ENCODE measurements at places on chromosomes 16 and 17.

DNA sequence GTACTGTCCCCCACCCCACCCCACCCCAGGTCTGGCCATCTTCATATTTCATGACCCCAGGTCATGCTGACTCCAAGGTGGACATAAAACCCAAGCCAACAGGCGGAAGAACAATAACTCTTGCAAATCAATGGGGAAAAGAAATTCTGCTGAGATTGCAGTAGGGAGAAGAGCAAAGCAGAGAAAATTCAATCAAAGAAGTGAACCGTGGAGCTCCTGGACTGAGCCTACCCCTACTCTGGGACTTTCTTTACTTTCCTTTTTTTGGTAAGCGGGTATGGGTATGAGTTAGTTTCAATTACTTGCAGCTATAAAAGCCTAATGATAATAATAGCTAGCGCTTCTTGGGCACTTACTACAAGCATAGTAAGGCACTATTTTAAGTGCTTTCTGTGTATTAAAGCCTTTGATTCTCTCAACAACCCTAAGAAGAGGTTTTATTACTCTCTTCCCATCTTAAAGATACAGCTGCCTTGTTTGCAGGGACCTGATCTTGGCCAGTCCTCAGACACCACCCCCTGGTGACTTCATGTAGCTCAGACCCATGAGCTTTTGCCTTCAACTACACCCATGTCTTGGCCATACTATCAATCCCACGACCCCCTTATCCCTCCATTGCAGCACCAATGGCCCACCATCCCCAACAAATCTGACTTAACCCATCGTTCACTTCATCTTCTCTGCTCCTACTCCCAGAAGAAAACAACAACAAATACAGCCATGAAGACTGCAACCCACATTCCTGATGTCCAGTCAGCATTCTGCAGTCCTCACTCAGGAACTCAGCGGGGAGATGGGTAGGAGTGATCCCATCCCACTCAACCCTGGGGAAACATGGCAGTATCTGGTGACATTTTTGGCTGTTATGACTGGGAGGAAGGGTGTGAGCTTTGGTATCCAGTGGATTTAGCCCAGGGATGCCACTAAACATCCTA, 4.4 kb downstream of the GGA2 start:
- no peak for DNase-seq

DNA sequence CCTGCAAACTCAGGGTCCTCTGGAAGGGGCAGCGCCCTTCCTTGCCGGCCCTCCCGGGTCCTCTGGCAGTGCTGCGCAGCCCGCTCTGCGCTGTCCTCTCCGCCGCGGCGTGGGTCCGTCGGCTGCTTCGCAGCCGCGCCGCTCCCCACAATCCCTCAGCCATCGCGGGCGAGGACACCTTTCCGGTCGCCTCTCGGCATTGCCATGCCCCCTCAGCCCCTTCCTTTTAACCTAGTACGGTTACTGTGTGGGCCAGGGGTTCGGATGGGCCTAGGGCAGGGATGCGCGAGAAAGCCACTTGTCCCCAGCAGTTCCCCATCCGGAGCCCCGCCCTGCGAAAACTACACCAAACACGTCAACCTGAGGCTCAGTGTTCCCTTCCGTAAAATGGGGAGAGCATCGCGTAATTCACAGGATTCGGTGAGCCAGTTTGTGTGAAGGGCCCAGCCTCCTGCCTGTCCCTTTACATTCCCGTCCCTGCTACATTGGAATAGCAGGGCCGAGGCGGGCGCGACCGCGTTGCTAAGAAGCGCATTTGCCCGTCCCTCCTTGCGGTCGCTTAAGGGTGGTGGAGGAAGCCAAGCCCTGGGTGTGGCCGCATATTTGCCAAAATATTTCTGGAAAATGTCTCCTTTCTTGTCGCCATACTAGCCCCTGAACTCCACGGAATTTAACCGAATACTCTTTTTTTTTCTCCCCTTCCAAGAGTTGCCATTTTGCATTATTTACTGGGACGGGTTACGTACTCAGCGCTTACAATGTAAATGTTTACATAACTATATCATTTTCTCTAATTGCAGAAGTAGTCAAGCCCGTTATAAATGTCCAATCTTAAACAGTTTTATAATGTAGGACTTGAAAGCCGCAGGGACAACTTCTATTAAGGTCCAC, 13.2 kb downstream of the COPZ2 start:
- DNase-seq, result no peak

GRCh38 chr16:1766231-1766630, 5.1 kb downstream of the NME3 start:
- DNase-seq, result no peak

GRCh38 chr16:25087761-25088160, 23.8 kb upstream of the LCMT1 start:
- no peak for DNase-seq

DNA sequence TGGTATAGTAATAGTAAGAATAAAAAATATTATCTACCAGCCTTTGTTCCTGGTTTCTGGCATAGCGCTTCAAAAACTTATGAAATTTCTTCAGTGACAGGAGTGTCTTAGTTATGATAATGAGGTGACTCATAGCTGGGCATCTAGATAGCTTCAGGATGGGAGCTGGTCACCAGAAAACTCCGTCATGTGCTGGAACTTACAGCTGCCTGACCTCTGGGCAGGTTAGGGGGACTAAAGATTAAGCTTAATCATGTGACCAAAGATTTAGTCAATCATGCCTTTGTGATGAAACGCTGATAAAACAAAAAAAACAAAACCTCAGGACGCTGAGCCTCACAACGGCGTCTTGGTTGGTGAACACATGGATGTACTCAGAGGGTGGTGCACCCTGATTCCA, 154.2 kb downstream of the MYO1D start:
- DNase-seq, result no peak

GRCh38 chr16:17397499-17397891, 73.3 kb downstream of the XYLT1 start:
- DNase-seq, result no peak

GRCh38 chr17:40714473-40714872, 10.9 kb upstream of the KRT24 start:
- DNase-seq, result no peak

Data from astrocyte of the cerebellum (primary cell).